ENCODE measurements at places on chromosomes 7 and 10.
A peak's percentile ranks its signal among the peaks of the same experiment; 100 is the strongest.

DNA sequence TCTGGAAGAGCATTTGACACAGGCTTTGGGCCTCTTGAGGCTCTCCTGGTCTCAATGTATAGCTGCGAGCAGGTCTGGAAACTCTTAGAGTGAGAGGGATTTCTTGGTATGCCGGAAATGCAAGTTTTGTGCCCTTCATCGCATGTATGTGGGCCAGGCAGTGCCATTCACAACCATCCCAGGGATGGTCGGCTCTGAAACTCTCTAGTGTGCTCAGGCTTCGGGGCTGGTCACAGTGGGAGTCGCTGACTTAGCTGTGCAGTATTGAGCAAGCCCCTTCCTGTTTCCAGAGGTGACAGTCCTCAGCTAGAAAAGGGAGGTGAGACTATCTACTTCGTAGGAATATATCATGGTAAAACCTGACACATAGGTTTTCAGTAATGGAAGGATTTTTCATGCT, 2.0 kb upstream of the AOAH start:
- no peak for DNase-seq

DNA sequence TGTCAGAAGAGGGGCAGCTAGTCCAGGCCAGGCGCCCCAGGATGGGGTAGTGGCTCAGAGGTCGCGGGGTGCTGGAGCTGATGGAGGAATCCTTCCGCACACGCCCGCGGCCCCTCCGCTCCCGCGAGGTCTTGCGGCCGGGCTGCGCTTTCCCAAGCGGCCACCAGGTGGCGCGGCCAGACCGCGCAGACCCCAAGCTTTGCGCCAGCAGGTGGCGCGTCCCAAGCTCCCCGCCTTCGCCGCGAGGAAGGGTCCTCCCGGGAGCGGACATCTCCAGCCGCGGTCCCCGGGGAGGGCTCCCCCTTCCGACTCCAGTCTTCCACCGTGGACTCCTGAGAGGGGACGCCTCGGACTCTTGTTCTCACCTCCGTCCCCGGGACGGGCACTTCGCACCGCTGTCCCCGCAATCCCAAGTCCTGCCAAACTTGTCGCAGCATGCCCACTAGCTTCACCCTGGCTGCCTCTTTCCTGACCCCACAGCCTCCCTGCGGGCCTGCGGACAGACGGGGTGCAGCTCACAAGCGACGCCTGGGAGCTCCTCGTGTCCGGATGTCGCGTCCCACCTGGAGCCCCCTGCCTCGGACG, 19.4 kb downstream of the KCNK18 start:
- peak; percentile 66 for DNase-seq

DNA sequence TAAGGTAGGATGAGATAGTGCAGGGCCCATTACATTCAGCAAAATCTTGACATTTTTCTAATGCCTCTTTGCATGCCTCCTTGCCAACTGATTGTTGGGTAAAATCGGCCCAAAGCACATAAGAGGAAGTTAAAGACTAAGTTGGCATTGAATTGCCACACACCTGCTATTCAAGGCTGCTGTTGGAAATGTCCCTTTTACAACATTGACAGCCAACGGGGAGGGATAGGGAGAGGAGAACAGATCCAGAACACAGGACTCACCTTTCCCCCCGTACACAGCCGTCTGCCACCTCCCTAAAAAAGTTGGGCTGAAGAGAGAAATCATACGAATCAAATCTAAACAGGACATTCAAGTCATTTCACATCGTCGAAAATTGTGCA, 695 bp downstream of the FAM237B start:
- no peak for DNase-seq

DNA sequence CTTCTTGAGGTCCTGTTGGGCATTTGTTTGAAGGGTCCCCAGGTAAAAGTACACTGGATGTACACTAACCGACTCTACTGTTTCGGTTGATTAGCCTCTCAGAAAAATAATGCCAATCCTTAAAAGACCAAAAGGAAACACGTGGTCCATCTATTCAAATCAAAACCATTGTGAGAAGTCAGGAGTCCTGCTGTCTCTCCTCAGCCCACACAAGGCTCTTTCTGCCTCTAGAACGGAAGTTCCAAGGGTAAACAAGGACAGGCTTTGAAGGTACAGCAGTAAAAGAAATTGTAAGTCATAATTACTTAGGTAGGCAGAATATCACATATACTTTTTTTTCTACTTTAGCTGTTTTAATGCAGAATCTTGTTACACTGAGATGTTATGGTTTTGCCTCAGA, 71.7 kb upstream of the TPK1 start:
- DNase-seq = no peak

- DNase-seq = no peak
Observed at GRCh38 chr7:115178835-115179234, 256.9 kb downstream of the MDFIC start.

DNA sequence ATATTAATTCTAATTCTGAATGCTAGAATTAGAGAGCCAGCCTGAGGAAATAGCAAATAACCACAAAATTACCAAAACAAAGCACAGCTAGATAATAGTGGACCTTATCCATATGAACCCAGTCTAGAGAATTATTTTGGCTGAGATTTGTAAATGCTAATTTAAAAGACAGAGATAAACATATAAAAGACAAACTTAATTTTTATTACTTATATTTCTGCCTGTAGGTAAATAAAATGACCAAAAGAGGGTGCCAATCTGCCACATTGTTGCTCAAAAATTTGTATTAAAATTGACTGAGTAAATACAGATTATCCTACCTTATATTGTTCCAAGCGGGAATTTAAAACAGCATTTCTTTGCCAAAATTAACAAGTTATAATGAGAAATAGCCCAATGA, 20.2 kb downstream of the RTKN2 start:
- DNase-seq = no peak

- no peak for DNase-seq
Observed at GRCh38 chr10:62992145-62992721, 140.9 kb upstream of the NRBF2 start.

DNA sequence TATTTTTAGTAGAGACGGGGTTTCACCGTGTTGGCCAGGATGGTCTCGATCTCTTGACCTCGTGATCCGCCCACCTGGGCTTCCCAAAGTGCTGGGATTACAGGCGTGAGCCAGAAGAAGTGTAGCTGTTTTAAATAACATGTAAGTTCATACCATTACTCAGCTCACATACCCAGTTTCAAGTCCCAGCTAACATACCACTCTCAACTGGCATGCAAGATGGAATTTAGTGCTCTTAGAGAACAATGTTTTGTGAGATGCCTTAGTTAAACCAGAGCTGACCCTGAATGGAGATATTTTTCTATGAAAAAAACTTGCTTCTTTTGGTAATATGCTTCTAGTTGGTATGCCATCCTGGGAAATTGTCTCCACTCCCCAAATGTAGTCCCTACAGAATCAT, 37.3 kb downstream of the HBP1 start:
- no peak for DNase-seq

- DNase-seq = no peak
Observed at GRCh38 chr7:50667789-50668226, 102.6 kb upstream of the DDC start.

- DNase-seq = no peak
Observed at GRCh38 chr7:94223375-94224084, 171.2 kb upstream of the COL1A2 start.

DNA sequence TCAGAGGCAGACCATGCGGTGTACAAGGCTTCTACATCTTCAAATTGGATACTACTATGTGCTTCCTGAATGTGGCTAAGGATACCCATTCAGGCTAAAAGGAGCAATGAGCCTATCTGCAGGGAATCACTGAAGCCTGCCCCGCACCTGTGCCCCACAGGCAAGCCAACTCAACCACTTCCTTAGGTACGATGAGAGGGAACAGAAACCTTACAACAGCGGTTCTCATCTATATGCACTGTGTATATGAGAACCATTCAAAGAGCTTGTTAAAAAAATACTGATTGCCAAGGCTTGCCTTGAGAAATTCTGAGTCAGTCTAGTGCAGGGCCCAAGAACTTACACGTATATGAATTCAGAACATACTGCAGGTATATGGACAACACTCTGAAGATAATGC, 679.6 kb downstream of the PARD3 start:
- DNase-seq = no peak

GRCh38 chr10:100734295-100735086, 10.9 kb upstream of the PAX2 start:
- no peak for DNase-seq

- no peak for DNase-seq
Observed at GRCh38 chr10:93673791-93674190, 28.6 kb downstream of the FRA10AC1 start.

DNA sequence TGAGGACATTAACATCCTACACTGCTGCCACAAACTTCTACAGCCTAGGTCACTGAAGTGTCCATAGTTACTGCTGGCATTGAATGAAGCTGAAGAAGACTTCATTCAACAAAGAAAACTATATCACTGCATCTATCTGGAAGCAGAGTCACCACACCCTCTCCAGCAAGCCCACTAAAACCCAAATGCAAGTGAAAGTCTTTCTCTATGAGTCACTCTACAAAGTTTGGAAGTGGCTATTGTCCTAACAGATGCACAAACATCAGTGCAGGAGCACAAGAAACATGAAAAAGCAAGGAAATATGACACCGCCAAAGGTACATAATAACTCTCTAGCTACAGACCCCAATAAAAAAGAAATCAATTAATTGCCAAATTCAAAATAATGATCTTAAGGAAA, 43.5 kb upstream of the CAMK2B start:
- no peak for DNase-seq

DNA sequence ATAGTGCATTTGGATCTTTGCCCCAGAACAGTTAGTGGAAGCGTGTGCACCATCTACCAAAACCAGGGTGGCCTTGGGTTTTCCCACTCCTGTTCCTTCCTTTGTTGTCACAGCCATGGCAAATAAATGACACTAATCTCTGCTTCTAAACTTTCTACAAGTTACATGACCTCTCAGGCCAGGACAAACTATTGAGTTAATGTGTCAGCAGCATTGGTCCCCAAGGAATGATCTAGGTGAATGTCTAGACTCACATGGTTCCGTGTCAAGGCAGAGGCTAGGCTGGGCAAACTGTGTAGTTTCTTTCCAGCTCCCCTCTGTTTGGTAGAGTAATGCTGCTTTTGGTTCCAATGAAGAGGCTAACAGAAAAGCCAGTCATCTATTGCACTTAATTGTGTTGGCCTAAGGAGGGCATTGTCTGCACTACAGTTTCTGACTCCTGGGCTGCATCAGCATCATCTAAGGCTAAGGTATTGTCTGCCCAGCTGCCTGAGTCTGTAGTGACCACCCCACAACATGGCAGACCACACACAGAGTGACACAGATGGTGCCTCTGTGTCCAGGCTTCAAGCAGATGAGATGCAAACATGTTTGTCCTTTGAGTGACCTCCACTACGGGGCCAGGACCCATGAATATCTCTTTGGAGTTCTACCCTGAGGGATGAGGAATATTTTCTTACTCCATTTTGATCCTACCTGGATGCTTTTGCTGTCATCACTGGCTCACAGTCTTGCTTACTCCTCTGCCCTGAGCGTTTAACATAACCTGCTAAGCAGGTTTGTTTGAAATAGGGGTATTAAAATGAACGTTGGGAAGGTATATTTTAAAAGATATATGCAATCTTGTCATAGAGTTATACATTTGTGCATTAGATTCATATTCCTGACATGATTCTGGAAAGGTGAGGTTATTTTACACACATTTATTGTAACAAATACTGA, 1.7 kb downstream of the CYP3A4 start:
- DNase-seq = no peak

- DNase-seq = no peak
Observed at GRCh38 chr7:73602721-73603651, 21.3 kb downstream of the MLXIPL start.

DNA sequence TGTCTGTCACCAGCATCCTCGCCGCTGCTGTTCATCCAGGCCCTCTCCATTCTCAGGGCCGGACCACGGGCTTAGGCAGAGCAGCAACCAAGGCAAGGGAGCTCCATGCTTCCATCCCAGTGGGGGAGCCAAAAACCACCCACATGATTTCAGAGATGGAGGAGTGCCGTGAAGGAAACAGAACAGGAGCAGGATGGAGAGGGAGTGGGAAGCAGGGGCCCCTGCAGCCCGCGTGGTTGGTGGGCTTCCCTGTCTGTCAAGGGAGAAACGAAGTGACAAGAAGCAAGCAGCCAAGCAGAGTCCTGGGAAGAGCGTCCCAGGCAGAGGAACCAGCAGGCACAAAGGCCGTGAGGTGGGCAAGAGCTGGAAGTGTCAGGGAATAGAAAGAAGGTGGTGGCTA, 95.7 kb downstream of the SLIT1 start:
- DNase-seq = no peak

DNA sequence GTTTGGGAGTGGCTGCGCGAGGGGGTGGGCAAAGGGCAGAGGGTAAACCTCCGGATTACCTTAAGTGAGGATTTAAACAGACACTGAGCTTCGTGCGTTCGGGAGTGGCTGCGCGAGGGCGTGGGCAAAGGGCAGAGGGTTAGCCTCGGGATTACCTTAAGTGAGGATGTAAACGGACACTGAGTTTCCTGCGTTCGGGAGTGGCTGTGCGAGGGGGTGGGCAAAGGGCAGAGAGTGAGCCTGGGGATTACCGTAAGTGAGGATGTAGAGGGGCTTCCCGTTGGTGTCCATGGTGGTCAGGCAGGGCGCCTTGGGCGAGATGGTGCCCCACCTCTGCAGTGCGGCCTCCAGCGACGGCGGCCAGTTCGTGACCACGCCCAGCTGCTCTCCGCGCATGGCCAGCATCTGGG, 275.8 kb downstream of the DIP2C start:
- peak; percentile 38 for DNase-seq

DNA sequence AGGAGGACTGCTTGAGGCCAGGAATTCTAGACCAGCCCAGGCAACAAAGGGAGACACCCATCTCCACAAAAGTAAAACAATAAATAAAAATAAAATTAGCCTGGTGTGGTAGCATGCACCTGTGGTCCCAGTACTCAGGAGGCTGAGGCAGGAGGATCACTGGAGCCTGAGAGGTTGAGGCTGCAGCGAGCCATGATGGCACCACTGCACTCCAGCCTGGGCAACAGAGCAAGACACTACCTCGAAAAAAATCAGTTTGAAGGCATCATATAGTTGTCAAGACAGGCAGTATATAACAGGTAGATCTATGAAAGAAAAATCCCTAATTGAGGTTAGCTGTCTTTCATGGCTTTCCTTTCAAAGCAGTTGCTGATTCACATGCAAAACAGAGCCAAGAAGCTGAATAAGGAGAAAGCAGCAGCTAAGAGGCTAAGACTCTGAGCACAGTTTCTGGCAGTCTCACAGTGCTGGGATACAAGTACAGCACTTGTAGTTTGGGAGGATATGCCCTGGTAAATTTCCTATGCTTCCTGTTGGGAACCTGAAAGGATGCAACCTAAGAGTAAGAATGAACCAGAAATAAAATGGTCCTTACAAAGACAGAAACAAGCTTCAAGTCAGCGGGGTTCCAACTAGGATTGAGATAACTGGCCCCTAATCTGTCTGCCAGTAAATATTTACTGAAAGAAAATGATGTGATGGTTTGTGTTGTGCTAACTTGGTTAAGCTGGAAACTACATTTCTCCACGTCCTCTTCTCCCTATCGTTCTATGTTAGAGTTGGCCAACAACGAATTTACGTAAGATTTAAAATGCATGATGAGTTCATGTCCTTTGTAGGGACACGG, 368.5 kb upstream of the HPS1 start:
- no peak for DNase-seq

DNA sequence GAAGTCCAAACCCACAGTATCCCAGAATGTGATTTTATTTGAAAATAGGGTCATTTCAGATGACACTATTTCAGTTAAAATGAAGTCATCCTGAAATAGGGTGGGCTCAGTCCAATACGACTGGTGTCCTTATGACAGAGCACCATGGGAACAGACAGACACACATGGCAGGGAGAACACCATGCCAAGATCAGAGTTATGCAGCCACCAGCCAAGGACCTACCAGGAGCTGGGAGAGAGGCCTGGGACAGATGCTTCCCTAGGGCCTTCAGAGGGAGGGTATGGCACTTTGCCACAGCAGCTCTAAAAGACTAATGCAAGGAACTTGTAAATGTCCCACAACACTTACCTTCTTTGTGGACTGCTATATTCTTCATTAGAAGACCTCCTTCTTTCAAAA, 226.5 kb downstream of the NEBL start:
- DNase-seq = no peak
